ENCODE measurements at places on chromosomes 5 and 9. TPM values are rescaled to one million over a fixed set of nuclear protein-coding genes. Genes with fewer than 3 reads are reported as not detected.
A peak's percentile ranks its signal among the peaks of the same experiment; 100 is the strongest.

GRCh38 chr5:53180991-53181390, 71.4 kb upstream of the MOCS2 start:
- DNase-seq = no peak

- no peak for DNase-seq
Measured at GRCh38 chr9:78775211-78775610, 478.3 kb downstream of the PSAT1 start.

DNA sequence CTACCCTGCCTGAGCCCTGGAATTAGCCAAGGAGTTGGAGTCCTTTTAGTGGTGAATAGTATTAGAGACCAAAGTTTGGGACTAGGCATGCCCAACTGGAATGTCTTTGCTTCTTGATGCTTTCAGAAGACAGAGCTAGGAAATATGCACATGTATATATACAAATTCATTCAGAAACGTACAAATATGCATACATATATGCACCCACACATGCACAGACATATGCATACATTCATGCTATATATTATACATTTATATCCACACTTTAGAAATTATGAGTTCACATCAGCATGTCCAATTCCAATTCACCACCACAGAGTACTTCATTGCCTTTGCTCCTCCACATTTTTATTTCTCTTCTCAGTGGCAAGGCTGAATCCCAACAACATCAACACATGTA, 398.3 kb upstream of the MPDZ start:
- DNase-seq = no peak

DNA sequence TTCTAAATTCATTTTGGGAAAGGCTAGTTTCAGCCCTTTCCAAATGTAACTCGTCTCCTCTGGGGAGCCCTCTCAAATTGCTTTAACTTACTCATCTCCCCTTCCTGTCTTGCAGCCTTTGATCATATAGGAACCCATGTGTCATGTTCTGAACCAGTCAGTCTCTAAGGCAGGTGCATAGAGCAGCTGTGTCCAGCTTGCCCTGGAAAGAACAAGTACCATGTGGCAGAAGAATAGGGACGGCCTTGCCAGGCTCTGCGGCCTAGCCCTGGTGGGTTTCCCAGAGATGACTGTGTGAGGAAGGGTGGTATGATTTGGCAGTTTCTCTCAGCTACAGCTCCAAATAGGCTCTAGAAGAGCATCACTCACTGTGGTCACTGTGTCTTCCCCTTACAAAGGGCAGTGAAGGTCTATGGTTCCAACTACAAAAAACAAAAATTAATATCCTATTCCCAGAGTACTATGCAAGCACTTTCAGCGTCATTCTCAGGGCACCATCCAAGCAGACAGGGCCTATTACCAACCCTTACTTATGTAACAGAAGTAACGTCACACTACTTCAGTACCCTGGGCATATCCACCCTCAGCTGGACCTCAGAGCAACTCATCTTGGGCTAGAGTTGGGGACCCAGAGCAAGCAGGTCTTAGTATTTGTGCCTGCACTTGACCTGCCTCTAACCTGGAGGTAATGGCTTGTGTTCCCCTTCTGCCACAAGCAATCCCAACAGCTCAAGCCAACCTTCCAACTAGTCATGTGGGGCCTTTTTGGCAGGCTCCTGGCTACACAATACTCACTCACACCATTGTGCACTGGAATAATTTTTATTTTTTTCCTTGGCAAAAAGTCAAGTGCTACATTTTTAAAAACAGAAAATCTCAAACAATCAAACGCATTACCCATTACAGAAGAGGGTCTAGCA, 37.2 kb upstream of the UBAP2 start:
- no peak for DNase-seq

- no peak for DNase-seq
Measured at GRCh38 chr9:37200433-37201005, 80.1 kb downstream of the ZCCHC7 start.

Gene PTGES
- total RNA-seq = not detected

DNA sequence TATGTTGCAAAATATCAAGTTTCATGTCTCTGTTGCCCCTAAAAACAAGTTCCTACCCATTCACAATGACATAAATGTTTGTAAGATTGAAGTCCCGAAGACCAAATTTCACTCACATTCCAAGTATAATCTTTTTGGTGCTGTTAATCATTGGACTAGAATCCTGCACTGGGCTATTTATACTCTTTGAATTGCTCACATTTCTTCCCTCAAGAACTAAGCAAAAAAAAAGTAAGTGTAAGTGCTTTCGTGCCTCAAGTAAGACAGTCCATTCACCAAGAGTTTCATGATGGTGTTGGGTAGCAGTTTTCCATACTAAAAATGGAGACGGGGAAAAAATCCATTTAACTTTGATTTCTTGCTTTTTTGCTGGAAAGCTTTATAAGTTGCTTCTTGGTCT, 242.3 kb downstream of the EBF1 start:
- DNase-seq = no peak

DNA sequence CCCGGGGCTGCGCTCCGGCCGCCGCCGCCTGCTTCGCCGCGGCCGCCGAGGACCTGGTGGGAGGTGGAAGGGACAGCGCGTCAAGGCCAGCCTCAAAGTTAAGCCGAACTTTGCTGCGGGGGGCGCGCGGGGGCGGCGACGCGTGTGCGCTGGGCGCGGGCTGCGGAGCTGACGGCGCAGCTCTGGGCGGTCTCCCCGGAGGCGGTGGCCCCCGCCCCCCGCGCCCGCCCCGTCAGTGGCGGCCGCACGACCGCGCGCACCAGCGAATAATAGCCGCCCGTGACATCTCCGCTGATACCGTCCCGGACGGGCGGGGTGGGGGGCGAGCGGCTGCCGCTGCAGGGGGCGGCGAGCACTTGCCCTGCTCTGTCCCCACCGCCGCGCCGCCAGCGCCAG, 579 bp upstream of the FAM78A start:
- peak; percentile 69 for DNase-seq

DNA sequence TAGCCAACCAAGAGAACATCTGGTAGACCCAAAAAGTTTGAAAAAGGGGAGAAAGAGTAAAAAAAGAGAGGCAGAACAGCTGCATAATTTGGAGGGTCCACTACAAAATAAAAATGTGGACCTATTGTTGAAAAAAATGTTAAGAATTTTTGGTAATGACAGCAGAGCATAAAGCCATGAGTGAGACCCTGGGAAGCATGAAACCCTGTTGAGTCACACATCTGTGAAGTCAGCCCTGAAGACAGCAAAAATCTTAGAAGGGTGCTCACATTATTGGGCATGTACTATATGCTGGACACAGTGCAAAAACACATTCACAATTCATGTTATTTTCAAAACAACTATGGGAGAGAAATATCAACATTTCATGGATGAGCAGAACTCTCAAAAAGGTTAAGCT, 56.4 kb upstream of the LIFR start:
- DNase-seq = no peak

- DNase-seq = no peak
Measured at GRCh38 chr5:136073714-136074529, 45.1 kb downstream of the TGFBI start.

DNA sequence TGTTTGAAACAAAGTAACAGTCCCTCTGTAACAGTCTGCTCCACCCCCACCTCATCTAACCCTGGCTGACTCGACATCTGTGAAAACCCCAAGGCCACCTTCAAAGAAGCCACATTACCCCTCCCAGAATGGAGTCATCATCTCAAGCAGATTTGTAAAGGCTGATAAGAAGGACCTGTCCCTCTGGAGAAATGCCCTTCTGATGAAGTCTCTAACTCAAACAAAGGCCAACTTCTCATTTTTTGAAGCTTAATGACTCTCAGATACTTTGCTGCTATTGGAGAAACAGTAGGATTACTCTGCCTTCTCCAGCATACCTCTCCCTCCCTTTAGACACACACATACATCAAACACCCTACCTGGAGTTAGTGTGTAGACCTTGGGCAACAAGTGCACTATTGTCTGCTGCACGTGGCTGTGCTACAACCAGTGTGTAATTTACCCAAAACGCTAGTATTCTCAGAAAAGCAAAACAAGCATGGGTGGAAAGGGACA, 5.3 kb upstream of the SUSD1 start:
- peak; percentile 16 for DNase-seq

GRCh38 chr5:59184769-59185168, 601.9 kb downstream of the RAB3C start:
- DNase-seq = no peak

DNA sequence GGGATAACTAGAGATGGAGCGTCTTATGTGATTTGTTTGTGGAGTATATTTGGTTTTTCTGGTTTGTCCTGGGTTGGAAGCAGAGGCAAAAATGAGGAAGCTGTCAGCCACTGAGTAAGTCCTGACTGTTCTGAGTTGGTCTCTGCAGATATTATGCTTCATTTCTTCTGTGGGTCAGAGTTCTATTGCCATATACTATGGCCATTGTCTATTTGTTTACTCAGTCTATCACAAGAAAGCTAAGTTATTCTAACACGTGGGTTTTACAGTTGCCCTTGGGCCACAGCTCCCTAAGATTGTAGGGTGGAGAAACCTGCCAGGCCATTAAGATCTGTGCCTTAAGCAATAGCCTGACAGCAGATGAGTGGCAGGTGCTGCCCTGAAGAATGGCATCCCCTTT, 3.0 kb upstream of the CTSV start:
- DNase-seq = no peak
